Neural crest cell (in vitro differentiated cells): ENCODE measurements at places on chromosomes 1 and 21.

DNA sequence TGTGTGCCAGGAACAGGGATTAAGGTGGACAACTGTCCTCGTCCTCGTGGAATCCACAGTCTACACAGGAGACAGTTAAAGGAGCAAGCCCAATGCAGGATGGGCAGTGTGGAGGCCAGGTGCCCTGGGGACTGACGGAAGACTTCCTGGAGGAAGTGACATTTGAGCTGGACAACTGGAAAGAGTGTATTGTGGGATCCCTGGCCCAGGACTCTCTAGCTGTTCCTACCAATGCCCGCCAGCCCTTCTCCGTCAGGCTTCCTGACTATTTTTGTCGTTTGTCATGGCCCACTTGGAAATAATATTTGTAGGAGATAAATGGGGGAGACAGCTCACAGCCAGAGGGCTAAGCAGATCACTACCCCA, 235.3 kb downstream of the TOMM20 start:
- no peak for DNase-seq

DNA sequence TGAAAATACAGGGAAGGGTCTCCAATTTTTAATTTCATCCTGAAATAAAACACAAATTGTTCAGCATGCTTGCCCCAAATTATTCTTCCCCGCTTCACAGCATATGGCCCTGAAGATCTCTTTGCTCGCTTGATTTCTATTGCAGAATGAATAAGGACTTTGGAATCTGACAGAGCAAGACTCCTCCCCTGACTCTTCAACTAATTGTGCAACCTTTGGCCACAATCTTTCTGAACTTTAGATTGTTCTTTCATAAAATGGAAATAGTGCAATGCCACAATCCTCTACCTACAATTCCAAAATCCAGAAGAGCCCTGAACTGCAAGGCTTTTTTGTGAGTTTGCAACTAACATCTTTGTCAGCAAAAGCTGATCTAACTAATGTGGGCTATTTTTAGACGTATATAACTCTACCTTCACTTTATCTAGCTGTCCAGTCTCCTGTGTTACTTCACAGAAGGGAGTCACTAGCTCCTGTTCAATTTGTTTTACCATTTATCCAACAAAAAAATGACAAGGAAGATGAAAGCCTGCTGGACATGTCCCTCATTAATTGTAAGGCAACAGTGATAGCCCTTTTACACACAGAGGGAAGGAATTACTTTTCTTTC, 13.4 kb downstream of the RNASEL start:
- no peak for DNase-seq

DNA sequence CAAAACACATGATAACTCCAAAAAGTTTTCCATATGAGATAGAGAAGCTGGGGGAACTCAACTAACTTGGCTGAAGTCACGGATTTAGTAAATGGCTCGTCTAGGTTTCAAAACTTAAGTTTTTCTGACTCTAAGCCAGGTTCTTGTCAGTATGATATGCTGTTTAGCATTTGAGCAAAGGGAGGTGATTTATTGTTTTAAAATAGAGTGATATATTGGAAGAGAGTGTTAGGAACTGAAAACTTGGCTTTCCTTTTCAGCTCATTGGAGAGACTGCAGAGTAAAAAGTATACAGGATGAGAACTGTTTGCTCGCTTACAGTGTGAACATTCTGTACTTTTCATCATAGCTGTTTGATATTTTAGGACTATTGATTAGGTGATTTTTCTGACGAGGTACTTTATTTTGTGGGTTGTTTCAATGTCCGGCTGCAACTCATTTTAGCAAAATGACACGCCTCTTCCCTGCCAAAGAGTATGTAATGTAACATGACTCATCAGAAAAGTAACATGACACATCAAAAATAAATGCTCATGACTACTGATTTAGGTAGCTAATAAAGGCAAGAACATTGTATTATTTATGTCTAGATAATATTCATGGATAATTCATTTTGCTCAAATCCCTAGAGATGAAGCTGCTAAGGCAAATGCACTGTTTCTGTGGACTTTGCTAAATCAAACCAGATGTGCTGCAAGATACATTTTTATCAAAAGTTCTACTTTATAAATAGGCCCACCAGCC, 355.1 kb downstream of the GPATCH2 start:
- DNase-seq = no peak

GRCh38 chr1:182335771-182336566, 55.6 kb downstream of the GLUL start:
- DNase-seq = no peak

DNA sequence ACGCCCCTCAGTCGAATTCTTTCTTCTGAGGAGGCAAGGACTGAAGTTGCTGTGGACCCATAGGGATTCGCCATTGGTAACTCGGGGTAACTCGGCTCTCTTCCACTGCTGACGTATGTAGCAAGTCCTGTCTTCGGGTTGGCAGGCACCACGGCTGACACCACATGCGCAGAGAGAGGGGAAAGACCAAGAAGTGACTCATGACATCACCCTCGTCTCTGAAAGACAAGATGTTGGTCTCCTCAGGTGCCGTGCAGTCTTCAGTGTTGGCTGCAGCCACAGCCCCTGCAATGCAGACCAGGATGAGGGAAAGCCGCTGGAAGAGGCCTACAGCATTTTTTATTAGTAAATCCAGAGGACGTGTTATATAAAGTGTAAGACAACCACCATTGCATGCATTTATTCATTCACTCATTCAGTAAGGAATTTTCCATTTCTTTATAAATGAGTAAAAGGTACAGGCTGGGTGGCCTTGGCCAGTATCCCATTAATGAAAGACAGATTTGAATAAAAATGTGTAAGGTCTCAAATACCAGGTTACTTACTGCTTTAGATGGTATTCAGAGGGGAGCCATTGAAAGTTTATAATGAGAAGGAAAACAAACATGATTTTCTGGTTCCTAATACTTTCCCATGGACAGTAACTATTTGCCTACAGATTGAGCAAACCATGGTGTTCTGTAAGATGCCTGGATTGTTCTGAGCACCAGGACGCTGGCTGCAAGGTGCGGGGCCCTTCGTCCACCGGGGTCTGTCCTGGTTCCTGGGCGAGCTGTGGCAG, 50.7 kb upstream of the IRF2BP2 start:
- DNase-seq = no peak

DNA sequence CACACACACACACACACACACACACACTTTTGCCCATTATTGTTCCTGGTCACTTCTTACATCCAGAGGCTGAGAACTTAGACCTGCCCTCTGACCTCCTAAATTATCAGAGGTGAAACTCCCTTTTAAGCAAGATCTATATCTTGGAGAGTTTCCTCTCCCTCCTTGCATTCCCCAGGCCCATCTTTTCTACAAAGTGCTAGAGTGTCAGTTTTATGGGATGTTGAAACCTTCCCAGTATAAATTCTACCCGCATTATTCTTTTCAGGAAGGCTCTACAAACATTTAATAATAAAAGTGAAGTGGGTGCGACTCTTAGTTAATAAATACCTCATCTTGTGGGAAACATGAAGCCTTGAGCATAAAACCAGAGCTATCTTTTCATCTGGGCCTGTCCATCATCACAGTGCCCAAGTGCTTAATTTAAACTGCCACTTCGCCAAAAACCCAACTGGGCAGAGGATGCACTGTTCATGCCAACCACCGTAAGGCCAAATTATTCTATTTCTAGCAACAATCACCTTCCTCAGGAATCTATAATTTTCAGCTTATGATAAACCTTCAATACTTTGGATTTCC, 458.2 kb upstream of the RUNX1 start:
- DNase-seq = no peak

GRCh38 chr21:36099000-36099399, 29.2 kb downstream of the CBR1 start:
- DNase-seq = no peak

DNA sequence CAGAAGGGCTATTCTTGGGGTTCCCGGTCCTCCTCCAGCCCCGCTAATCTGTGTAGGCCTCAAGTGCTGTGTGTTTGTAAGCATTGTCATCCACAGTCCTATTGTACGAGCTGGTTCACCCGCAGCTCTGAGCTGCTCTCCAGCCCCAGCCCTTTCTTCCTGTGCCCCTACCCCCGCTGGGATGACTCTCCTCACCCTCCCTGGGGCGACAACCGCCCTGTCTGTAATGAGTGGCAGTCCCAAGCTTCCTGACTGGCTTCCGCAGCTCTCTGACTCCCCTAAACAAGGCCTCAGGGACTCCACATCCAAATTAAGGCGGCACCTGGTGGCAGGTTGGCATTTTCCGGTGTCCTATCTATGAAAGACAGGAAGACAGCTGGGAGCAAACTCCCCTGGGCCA, 45.8 kb downstream of the TFF3 start:
- no peak for DNase-seq

DNA sequence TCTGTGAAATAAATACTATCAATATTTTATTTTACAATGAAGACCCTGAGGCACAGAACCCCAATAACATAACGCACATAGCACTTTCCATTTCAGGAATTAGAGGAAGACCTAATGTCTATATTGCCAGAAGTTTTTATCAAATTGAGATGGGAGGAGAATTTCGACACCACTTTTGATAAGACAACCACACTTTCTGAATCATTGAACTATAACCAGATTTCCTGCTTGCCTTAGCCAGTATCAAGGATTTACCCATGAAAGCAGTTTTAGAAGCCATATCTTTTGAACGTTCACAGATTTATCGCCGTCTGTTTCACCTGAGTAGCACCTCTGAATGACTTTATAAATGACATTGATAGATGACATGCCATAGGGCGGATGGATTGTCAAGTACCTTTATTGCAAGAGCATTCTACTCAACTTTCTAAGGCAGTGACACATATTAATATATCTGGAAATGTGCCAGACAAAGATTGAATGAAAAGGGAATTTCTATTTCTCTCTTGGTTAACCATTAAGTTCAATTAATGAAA, 768.4 kb downstream of the LTN1 start:
- no peak for DNase-seq

DNA sequence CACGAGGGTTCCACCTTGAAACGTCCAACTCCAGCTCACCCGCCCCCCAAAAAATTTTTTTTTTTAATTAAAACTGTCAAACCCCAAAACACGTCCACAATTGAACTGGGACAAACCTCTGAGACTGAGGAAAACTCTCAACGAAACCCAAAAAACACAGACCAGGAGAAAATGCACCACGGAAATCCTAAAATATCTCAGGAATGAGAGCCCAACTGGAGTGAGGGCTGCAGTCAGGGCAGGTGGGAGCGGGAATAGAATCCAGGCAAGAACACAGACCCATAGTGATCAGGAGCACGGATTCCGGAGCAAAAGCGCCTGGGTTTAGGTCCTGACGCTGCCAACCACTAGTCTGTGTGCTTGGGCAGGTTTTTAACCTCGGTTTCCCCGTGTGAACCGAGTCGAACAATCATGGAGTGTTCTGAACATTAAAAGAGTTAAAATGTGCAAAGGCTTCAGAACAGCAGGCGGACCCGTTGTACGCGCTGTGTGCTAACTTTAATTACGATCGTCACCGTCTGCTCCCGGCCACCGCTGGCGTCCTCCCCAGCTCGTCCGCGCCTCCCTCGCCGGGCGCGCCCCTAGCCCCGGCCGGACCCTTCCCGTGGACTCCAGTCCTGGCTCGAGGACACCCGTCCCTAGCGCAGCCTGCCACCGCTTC, 624 bp downstream of the ARHGAP29 start:
- no peak for DNase-seq

DNA sequence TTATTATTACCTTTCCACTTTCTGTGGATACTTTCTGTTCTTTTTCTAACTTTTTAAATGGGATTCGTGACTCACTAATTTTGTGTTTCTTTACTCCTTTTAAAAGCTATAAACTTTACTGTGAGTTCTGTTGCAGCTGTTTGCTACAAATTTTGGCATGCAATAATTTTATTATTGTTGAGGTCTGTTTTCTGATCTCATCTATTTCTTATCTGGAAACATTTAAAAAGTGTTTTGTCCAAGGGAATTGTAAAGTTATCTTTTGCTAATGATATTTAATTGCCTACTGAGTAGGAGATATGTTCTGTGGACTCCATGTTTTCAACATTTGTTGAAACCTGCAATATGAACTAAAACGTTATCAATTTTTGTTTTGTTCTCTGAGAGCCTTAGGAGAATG, 138.1 kb upstream of the COL6A1 start:
- DNase-seq = no peak

GRCh38 chr1:248914796-248915381, 8.9 kb downstream of the PGBD2 start:
- no peak for DNase-seq

DNA sequence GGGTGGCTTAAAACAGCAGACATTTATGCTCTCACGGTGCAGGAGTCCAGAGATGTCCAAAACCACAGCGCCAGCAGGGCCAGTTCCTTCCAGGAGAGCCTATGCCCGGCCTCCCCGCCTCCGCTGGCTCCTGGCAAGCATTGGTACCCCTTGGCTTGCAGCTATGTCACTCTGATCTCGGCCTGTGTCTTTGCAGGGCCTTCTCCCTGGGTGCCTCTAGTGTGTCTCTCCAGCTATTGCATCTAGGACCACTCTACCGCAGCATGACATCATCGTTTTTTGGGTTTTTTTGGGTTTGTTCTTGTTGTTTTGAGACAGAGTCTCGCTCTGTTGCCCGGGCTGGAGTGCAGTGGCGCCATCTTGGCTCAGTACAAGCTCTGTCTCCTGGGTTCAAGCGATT, 197.6 kb upstream of the VAMP3 start:
- no peak for DNase-seq

DNA sequence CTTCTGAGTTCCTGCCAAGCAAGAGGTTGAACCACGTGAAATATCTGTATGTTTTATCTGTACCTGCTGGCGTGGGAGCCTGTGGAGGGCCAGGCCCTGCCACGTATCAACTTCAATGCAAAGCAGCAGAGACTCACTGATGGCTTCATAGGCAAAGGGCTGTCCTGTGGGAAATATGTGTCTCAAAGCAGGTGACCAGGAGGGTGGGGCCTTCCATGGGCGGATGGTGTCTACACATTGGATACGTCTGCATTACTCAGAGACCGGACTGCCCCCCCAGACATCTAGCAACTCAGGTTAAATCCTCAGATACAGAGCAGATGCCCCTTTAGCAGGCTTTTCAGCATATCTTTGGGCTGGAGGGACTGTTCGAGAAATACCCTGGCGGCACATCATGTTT, 210.8 kb upstream of the C1orf174 start:
- no peak for DNase-seq

- no peak for DNase-seq
Observed at GRCh38 chr1:37391211-37392011, 83.0 kb upstream of the ZC3H12A start.

- DNase-seq = peak; percentile 70
Observed at GRCh38 chr1:94247138-94248094, 10.0 kb upstream of the ARHGAP29 start.

GRCh38 chr1:200483491-200484143, 73.8 kb upstream of the ZNF281 start:
- DNase-seq = no peak

DNA sequence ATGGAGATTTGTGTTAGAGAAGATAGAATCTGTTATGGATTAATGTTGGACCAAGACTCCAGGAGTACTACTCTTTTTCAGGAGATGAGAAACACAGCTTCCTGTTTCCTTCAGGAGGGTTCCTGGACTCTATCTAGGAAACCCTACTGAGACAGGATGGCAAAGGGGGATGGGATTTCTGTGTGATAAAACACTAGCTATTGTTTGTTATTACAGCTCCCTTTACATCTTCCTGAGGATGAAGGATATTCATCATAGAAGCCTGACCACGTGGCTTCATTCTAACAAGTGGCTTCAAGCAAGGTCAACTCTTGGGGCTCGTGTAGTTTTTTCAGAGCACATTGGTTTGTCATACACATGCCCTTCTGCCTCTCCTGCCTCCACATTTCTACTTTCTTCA, 33.3 kb downstream of the RGL1 start:
- no peak for DNase-seq
